ENCODE measurements at places on chromosomes 13 and 19. TPM values are rescaled to one million over a fixed set of nuclear protein-coding genes. Genes with fewer than 3 reads are reported as not detected.

GRCh38 chr13:49791711-49792549 is 552 bp downstream of the KPNA3 start:
- peak; percentile 36 for DNase-seq

DNA sequence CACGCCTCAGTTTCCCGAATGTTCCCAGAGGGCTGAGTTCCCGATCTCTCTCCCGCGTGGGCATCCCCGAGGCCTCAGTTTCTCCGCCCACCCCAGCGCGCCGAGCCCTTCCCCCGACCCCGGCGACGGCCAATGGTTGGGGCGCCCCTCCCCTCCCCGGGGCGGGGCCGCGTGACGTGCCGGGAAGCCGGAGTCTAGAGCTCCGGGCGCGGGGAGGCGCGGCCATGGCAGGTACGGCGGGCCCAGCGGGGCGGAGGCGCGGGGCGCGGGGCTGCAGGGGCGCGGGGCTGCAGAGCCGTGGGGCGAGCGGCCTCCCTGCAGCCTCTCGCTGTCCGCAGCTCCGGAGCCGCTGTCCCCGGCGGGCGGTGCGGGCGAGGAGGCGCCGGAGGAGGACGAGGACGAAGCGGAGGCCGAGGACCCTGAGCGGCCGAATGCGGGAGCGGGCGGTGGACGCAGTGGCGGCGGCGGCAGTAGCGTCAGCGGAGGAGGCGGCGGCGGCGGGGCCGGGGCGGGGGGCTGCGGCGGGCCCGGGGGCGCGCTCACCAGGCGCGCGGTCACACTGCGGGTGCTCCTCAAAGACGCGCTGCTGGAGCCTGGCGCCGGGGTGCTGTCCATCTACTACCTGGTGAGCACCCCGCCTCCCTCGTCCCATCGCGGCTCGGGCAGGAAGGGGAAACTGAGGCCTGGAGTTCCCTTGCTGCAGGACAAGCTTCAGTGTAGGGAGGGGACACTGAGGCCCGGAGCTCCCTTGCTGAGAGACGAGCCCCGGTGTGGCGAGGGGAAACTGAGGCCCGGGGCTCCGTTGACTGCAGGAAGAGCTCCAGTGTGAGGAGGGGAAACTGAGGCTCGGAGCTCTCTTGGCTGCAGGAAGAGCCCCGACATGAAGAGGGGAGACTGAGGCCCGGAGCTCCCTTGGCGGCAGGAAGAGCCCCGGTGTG is at the start of gene MPND:
TSS of gene MPND (plus strand) at position 193 of the 938 bp plus-strand sequence. CDS start at position 225, 32 bp downstream.
- DNase-seq = peak; percentile 64

RGCC gene
- total RNA-seq = 6.1 TPM

GRCh38 chr13:66940113-66940512 is 290.0 kb downstream of the PCDH9 start:
- no peak for DNase-seq

RXFP2 gene
- total RNA-seq = not detected

DNA sequence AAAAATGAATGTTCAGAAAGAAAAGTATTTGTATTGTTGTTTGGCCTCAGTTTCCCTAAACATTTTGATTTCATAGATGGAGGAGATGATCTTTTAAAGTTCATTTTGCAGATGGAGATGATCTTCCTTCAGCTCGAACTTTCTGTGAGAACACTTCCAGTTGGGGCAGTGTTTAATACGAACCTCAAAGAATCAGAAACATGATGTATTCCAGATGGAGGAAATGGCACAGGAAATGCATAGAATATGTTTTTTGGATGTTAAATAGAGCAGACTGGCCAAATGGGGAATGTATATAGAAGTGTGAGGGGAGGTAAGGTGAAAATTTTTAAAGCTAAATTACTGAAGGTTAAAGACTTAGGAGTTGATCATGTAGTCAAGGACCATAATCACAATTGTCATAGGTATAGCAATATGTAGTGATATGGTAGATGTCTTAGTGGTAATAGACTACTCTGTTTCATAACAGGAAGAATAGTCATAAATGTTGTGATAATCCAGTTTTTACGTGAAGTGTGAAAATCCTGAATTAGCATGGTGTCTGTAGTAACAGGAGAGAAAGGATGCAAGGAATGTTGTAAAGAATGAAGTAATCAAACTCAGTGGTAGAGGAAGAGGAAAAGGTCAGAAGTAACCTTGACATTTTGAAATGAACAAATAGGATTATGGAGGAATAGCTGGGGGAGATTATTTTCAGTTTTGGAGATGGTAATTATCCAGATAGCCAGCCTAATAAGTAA is 5.1 kb downstream of the RAP2A start:
- no peak for DNase-seq

DNA sequence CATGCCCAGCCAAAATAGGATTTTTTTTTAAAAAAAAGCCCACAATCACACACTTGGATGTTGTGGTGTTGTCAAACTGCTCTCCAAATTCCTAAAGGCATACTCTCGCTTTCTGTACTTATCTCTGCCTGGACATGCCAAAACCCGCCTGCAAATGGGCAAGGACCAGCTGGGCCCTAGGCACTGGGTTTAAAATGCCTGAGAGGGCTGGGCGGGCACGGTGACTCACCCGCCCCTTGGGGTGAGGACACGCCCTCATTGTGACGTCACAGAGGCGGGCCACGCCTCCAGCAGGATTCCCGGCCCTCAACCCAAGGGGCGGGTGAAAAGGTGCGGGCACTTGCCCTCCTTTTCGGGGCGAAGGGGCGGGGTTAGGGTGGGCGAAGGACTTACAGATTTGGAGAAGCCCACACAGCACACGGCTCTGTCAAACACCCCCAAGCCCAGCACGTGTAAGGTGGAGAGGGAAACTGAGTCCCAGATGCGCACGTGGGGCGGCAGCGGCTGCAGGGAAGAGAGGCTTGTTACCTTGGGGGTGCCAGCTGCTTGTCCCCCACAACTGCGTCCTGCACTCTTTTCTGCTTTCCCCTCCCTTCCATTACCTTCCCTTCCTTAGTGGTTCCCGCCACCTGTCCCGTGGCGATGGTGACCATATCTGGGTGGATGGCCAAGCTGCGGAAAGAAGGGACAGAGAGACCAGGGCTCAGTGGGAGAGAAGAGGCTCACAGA is 6.6 kb downstream of the EML2 start:
- DNase-seq = peak; percentile 89

ATP8B3 gene
- total RNA-seq = 1.6 TPM
